ENCODE measurements at places on chromosomes 12 and 14. TPM values are rescaled to one million over a fixed set of nuclear protein-coding genes. Genes with fewer than 3 reads are reported as not detected.
A peak's percentile ranks its signal among the peaks of the same experiment; 100 is the strongest.

Gene TAC3
- not detected for total RNA-seq

Gene ADAM21
- not detected for total RNA-seq

GRCh38 chr12:49288412-49288853 is 6.5 kb upstream of the PRPH start:
- no peak for DNase-seq

Gene LRP6
- total RNA-seq, result 48.5 TPM

Gene IGF1
- total RNA-seq, result 0.40 TPM

GRCh38 chr12:22994316-22994675 is 369.3 kb downstream of the ETNK1 start:
- no peak for DNase-seq

GRCh38 chr12:4441355-4442335 is 4.0 kb downstream of the FGF6 start:
- DNase-seq, result peak; percentile 69

DNA sequence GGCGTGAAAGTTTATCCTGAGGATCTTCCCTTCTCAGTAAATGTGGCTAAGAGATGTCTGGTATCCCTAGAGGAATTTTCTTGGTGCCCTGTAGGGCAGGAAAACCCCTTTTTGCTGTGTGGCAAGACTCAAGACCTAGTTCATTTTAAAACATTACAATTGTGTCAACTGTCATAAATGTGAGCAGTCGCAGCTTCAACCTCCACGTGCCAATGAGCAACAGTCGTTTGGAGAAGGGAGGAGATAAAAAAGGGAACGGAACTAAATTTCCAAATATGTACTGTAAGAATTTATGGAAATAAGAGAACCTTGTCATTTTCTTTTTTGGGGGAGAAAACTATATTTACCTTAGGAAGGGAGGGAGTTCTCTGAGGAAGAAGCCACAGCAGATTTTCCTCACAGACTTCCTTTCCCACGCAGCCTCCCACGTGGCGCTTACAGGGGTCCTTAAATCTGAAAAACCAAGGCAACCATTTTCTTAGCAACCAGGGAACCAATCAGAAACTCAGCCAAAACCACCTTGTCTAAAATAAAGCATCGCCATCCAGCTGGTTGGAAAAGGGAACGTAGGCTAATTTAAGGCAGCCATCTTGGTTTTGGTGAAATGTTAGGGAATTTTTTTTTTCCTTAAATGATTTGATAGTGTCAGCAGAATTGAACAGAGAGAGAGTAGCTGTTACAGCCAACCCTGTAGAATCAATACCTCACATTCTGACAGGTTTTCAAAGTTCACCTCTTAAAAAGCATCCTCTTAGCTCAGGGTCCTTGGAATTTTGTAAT is 99.1 kb downstream of the FIGNL2 start:
- DNase-seq, result no peak

GRCh38 chr14:53227154-53227718 is 74.1 kb upstream of the DDHD1 start:
- DNase-seq, result no peak

Gene WDHD1
- total RNA-seq, result 8.0 TPM

GRCh38 chr12:91493308-91493707 is 310.7 kb upstream of the DCN start:
- no peak for DNase-seq

DNA sequence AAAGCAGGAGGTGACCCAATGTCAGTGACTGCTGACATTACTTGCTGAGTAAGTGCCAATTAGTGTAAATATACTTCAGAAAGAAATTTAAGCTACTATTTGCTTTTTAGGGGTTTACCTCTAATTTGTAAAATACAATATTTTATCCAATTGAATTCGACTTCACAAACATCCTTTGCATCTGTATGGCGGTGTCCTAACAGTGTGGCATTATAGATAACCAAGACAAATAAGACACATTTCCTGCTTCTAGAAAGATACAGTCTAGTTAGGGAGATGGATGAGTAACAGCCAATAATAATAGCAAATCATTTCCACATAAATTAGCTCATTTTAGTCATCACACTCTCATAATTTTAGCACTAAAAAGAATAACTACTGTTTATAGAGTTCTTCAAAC is 196.5 kb downstream of the AKAP6 start:
- no peak for DNase-seq

Gene UNC119B
- total RNA-seq, result 26.8 TPM

Gene NDUFA9
- 87.4 TPM for total RNA-seq

- no peak for DNase-seq
These were observed 60.8 kb upstream of the EEA1 start for GRCh38 chr12:92989715-92990484.

- DNase-seq, result no peak
These were observed 253.3 kb downstream of the SLC15A4 start for GRCh38 chr12:128570191-128571065.

GRCh38 chr14:42523666-42524065 is 917.0 kb downstream of the LRFN5 start:
- DNase-seq, result no peak

GRCh38 chr14:35353409-35354172 is 51.0 kb downstream of the NFKBIA start:
- DNase-seq, result no peak
